IMR-90 (cell line): ENCODE measurements at places on chromosomes 6 and 20. TPM values are rescaled to one million over a fixed set of nuclear protein-coding genes. Genes with fewer than 3 reads are reported as not detected.

LAMA2 gene
- 8.9 and 9.9 TPM in 2 replicates for polyA plus RNA-seq

SLC52A3 gene
- polyA plus RNA-seq = not detected in 2 replicates

BNIP5 gene
- not detected in 2 replicates for polyA plus RNA-seq

CNKSR3 gene
- polyA plus RNA-seq = 6.2 and 6.7 TPM in 2 replicates

TBXT gene
- polyA plus RNA-seq = not detected in 2 replicates

DPPA5 gene
- polyA plus RNA-seq = not detected in 2 replicates

BEND6 gene
- 4.0 and 4.1 TPM in 2 replicates for polyA plus RNA-seq

INSM1 gene
- not detected in 2 replicates for polyA plus RNA-seq
